LNCaP clone FGC (cell line): ENCODE measurements at places on chromosomes 11 and 22.

- no peak for DNase-seq
Observed at GRCh38 chr22:48431014-48431413, 1396.7 kb downstream of the BRD1 start.

DNA sequence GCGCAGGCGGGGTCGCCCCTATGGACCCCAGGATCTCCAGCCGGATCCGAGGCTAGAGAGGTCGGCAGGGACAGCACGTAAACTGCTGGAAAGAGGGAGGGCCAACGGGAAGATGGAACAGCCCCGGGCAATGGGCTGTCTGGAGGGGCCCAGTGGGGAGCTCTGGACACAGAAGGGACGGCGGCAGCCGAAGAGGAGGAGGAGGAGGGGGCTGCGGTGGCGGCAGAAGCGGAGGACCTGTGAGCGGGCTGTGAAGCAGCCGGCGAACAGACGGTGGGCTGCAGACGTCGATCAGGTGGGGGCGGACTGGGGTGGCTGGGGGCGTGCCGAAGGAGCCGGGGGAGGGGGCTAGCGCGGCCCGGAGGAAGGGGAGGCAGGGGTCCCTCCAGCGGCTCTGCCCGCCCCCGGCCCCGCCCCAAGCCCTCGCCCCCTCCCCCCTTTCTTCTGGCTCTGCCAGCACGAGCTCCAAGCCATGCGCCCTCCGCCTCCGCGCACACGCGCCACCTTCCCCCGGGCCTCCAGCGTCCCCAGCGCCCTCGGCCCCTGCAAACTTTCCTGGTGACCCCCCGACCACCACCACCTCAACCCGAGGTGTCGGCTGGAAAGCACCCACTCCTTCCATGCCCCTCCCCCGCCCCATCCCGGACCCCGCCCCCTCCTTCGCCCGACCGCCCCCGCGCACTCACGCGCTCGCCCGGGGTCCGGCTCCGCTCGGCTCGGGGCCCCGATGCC is 432 bp downstream of the TNKS1BP1 start:
- DNase-seq, result no peak

DNA sequence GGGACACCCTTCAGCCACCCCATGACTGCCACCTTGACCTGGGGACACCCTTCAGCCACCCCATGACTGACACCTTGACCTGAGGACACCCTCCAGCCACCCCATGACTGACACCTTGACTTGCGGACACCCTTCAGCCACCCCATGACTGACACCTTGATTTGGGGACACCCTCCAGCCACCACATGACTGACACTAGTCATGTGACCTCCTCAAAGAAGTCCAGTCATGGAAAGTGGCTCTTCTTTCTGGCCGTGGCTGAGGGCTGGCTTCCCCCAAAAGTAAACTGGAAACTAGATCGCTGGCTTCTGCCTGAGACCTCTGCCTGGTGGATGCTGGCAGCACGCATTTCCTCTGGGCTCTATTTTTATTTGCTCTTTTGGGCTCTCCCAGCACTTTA is 28.4 kb downstream of the ARFGAP2 start:
- DNase-seq, result no peak

DNA sequence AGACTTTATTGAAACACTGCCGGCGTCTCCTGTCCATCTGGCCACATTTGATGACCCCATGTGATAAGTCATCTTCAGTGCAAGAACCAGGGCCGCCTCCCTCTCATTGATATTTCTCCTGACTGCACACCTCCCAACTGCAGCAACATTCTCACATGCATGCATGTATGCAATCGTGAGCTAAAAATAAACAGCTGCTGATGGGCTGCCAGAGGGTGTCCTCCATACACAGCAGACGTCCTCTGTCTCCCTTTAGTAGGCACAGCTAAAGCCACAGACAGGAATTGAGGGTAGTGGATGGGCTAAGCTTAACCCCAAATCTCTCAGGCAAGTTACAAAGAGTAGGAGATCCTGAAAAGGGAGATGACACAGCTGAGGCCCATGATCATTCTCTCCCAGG is 106.7 kb upstream of the HSD17B12 start:
- no peak for DNase-seq

- DNase-seq, result no peak
Observed at GRCh38 chr11:2465202-2466068, 20.6 kb downstream of the KCNQ1 start.

- DNase-seq, result no peak
Observed at GRCh38 chr22:46812034-46812605, 49.7 kb downstream of the TBC1D22A start.

DNA sequence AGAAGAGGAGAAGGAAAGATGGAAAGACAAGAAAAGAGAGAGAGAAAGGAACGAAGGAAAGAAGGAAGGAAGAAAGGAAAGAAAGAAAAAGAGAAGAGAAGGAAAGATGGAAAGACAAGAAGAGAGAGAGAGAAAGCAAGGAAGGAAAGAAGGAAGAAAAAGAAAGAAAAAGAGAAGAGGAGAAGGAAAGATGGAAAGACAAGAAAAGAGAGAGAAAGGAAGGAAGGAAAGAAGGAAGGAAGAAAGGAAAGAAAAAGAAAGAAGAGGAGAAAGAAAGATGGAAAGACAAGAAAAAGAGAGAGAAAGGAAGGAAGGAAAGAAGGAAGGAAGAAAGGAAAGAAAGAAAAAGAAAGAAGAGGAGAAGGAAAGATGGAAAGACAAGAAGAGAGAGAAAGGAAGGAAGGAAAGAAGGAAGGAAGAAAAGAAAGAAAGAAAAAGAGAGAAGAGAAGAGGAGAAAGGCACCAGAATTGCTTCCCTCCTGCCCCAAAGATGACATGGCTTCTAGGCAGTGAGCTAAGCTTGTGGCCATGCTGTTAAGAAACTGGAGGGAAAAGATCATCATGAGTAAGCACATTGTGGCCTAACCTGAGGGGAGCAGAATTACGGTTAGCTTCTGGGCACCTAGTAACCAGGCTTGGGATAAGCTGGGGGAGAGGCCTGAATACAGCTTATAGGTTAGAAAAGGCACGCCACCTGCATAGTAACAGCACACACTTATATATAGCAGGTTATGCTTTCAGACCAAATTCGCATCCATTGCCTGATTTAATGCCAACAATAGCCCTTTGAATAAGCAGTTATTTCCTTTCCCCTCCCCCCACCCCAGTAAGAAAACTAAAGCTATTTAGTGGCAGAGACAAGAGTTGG is 2.3 kb upstream of the ST3GAL4 start:
- no peak for DNase-seq

DNA sequence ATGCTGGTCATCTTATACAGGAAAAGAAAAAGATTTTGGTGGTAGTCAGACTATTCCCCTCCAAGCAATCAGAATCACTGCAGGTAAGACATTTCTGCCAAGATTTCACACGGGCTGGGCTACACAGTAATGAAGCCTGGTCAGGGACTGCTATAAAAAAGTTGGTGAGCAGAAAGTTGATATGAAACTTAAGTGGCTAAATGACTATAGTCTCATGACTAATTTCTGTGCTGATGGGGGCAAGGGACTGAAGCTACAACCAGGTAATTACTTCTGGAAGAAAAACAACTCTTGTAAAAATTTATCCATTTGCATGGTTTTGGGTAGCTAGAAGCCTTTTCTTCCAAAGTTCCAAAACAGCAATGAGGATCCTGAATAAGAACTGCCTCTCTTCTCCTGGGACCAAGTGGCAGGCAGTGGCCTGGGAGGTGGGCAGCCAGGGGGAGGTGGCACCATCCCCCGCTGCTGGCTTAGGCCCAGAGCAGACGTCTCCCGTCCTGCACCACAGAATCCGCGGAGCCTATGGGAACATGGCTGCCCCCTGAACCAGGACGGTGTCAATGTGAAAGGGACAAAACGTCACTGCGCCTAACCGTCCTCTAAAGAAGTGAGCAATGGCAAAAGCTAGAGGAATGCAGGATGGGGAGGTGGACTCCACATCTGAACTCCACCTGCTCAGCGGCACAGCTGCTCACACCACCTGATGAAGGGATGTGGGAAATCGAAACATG is 122.6 kb upstream of the LMO1 start:
- DNase-seq, result no peak

- DNase-seq, result no peak
Observed at GRCh38 chr11:59967677-59968394, 4.0 kb downstream of the OOSP4A start.

DNA sequence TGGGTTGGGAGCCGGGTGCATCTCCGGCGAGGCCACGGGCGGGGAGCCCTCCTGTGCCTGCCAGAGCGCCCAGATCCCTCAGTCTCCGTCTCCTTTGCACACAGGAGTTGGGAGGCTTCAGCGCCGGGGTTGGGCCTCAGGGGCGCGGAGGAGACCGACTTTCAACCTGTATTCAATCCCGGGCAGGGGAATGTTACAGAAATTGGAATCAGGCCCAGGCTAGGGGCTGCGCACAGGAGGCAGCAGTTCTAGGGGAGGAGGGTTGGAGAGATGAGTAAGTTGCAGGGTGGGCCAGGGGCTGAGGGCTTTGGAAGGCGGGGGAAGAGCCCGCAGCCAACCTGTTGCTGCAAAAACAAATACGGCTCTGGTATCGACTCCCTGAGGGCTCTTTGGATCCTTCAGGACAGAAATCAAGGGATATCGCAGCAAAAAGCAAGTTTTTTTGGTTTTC is 640 bp upstream of the KCNA4 start:
- no peak for DNase-seq

- no peak for DNase-seq
Observed at GRCh38 chr11:94028436-94028835, 7.3 kb downstream of the HEPHL1 start.

- DNase-seq, result peak; percentile 3
Observed at GRCh38 chr22:45645526-45646414, 25.9 kb upstream of the ATXN10 start.

GRCh38 chr11:87254562-87254961 is 216.8 kb downstream of the TMEM135 start:
- no peak for DNase-seq

- DNase-seq, result peak; percentile 88
Observed at GRCh38 chr11:57819252-57819979, 57.8 kb downstream of the CTNND1 start.

- DNase-seq, result no peak
Observed at GRCh38 chr22:50017701-50018224, 5.2 kb upstream of the IL17REL start.

GRCh38 chr22:27662359-27663301 is 138.9 kb downstream of the MN1 start:
- DNase-seq, result no peak

GRCh38 chr11:88105526-88105925 is 69.7 kb downstream of the RAB38 start:
- no peak for DNase-seq

DNA sequence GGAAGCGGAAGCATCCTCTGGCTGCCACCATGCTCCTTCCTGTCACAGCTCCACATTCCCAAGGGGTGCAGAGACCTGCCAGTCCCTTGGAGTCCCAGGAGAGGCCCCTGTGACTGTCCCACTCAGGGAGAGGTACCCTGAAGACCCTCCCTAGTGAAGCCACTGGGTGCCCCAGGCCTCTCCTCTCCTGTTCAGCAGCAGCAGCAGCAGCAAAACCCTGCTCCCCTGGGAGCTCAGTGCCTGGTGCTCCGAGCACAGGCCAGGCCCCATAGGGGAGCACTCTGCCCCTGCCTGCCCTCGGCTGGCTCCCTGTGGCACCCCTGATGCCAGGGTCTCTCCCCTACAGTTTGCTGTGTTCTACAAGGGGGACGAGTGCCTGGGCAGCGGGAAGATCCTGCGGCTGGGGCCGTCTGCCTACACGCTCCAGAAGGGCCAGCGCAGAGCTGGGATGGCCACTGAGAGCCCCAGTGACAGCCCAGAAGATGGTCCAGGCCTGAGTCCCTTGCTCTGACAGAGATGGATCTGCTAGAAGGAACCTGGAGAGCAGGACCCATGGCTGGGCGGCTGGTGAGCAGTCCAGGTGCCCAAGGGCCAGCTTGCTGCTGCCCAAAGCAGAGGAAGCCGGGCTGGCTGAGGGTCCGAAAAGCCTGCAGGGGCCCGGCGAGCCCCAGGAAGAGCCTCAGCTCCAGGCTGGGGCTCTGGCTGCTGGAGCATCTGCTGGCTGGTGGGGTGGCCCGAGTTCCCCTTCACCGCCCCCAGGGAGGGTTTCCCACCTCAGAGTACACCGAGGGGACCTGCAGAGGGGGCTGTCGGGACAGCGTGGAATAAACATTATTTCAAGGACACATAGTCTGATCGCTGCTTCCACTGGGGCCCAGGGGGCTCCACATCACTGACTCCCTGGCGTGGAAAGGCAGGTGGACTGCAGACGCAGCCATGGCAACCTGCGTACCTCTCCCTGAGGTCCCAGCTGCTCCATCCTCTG is 21.3 kb downstream of the TRMU start:
- DNase-seq, result no peak

DNA sequence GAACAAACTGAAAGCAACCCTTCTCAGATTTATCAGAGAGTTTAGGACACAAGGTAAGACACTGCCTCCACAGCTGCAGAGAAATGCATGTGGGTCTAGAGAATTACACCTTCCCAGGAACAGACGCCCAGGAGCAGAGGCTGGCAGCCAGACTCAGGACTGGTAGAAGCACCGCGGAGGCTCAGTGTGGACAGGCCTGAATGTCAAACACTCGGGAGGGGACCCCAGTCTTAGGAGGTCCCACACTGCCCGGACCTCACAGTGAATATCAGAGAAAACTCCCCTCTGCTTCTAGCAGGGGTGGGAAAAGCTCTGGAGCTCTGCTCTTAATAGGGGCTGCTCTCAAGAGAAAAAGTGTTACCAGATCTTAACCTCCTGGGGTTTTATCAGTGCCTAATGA is 952.7 kb downstream of the BRD1 start:
- no peak for DNase-seq

GRCh38 chr11:87076260-87076783 is 38.6 kb downstream of the TMEM135 start:
- no peak for DNase-seq

GRCh38 chr11:16831316-16832192 is 93.1 kb downstream of the C11orf58 start:
- DNase-seq, result no peak

GRCh38 chr11:37306563-37306962 is 708.5 kb upstream of the RAG2 start:
- DNase-seq, result peak; percentile 52
